ENCODE measurements at places on chromosomes 4 and X.

DNA sequence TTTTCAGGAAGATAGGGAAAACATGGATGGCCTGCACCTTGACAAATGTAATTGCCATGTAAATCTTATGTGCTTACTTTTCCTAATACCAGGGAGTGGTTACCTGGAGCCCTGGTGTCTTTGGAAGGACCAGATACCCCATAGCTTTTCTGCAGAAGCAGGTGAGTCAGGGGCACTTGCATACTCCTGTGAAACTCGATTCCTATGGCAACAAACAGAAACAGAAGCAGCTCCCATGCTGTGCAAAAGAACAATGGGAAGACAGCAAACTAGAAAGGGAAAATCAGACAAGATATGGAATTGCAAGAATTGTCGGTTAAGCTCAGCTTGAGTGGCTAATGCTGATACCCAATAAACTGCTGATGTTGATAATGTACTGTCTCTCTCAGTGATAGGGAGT is 117.4 kb upstream of the AFF2 start:
- DNase-seq: no peak

DNA sequence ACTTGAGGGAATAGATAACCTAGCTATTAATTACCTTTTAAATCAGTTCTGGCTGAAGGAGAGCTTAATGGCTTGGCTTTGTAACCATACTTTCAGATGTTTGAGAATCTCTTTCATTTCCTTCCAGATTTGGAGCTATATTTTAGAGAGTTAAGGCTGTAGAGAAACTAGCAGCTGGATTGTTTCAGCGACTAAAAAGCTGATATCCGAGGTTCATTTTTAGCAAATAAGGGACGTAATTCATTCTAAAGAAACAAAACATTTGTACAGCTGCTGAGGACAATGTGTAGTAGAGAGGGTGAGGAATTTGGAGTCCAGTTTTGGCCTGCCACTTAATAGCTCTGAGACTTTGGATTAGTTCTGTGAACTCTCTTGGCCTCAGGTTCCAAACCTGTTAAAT is 12.2 kb downstream of the OSTC start:
- no peak for DNase-seq

GRCh38 chrX:19388741-19389140 is 45.0 kb downstream of the PDHA1 start:
- no peak for DNase-seq

GRCh38 chr4:47213971-47214370 is 182.6 kb downstream of the GABRB1 start:
- no peak for DNase-seq

GRCh38 chrX:63735882-63736281 is 49.1 kb downstream of the ARHGEF9 start:
- DNase-seq: no peak

GRCh38 chr4:47788126-47788525 is 49.7 kb downstream of the CORIN start:
- no peak for DNase-seq

- no peak for DNase-seq
These were observed 88.0 kb downstream of the NAA11 start for GRCh38 chr4:79237851-79238250.

- DNase-seq: no peak
These were observed 7.8 kb downstream of the YTHDC1 start for GRCh38 chr4:68342134-68342533.

All from NCI-H1048 (cell line).